ENCODE measurements at places on chromosomes 4 and X.

DNA sequence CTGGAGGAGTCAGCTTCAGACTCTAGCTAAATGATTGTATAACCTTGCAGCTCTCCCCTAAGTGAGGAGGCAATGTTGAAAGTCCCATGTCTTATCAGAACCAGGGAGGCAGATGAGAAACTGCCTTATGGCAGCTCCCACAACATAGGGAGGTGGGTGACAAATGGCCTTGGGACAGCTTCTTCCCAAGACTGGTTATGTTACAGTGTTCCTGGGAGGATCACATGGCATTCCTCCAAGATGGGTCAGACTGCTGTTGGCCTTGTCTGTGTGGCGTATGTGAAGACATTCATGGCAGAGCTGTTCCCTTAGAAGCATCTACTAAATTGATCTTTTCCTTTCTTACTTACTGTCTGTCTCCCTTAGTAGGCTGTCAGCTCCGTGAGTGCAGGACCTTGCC is 42.0 kb downstream of the HPRT1 start:
- DNase-seq: no peak

- DNase-seq: no peak
These were observed 149.3 kb upstream of the FABP2 start for GRCh38 chr4:119471259-119471658.

- DNase-seq: no peak
These were observed 52.4 kb downstream of the CBLL2 start for GRCh38 chrX:22325096-22325495.

DNA sequence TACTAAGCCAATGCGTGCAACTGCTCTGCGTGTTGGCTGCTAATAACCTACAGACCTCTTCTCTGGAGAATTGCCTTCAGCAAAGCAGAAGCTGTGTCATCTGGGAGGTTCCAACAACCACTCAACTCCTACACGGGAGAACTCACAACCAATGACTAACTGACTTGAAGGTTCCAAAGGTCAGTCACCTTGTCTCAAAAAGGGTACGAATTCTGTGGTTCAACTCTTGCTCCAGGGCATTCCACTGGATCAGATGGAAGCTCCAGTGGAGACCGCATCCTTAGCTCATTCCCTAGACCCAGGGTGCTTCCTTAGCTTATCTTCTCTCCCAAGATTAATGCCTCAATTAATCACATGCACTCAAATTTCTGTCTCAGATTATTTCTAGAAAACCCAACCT is 222.7 kb downstream of the CHIC2 start:
- no peak for DNase-seq

DNA sequence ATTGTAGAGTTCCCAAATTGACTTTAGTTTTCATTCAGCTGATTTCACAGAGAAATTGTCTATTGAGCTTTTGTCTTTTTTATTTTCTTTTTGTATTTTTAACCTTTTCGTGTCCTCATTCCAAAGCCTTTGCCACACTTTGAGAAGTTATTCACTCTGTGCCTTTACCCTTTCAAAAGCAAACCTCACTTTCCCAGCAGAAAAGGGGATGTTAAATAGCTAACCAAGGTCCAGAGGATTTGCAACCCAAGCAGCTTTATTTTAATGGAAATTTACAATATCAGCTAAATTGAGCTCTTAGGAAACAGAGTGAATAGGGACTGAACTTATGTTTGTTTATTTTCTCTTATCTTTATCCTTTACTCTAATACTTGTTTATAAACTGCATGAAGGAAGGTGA is 428.8 kb downstream of the PCDH7 start:
- no peak for DNase-seq

- DNase-seq: no peak
These were observed 754.3 kb upstream of the TENM3 start for GRCh38 chr4:181488926-181489325.

DNA sequence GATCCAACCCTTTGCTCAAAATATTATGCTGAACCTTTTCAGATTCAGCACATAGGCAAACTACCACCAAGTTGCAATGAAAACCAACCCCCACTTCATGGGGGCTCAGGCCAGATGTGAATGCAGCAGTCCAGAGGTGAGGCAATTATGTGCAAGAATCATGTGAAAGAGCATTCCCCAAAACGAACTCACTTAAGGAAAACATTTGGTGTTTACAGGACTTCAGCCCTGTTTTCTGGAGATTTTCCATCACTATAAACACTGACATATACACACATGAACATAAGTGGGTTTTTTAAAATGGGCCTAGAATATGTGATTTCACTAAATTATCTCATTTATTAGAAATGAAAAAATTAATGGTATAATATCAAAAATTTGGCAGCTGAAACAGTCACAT is 31.5 kb downstream of the BMP3 start:
- DNase-seq: no peak

GRCh38 chr4:54005475-54005874 is 58.9 kb downstream of the CHIC2 start:
- DNase-seq: no peak

GRCh38 chr4:143339497-143339896 is 2.8 kb downstream of the GAB1 start:
- DNase-seq: no peak

DNA sequence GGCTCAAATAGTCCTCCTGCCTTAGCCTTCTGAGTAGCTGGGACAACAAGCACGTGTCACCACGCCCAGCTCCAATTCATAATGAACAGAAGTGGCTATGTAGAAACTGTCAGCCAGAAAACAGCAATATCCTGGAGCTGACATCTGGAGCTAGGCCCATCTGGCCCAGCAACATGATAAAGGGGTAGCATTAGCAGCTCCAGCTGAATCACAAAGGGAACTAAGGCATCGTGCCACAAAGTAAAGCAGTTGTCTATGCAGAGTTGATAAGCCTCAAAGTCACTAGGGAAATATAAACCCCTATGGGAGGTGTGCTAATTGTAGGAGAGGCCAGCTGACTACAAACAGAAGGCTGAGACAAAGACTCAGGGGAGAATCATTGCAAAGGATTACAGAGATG is 270.5 kb upstream of the GPC4 start:
- no peak for DNase-seq

DNA sequence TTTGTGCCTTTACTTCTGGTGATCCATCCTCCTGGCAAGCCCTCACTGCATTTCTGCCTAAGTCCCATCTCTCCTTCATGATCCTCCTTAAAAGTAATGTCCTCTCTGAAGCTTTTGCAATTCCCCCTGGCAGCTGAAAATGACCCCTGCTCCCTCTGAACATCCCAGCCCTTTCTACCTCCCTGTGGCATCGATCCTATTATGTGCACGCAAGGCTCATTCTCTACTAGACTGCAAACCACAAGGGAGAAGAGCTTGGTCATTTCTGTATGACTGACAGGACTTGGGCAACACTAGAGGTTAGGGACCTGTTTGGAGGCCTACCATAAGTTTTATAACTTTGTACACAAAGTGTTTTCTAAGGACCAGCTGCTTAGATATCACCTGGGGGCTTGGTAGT is 50.8 kb upstream of the RAP2C start:
- DNase-seq: no peak

DNA sequence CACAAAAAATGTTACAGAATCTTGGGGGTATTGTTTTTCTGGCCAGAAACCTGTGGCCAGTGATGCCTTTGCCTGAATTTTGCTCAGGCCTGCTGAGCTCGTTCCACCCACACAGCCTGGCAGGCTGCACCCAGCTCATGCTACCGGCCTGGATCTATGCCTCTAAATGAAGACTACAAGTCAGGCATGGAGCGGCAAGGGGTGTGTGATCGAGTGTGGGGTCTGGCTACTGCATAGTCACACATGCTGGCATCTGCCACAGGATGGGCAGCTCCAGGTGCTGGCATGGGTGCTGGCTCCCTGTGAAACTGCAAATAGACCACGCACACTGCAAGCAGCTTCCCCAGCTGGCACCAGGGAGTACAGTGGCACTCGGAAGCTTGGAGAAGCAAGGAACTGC is 323.1 kb upstream of the POU3F4 start:
- no peak for DNase-seq

DNA sequence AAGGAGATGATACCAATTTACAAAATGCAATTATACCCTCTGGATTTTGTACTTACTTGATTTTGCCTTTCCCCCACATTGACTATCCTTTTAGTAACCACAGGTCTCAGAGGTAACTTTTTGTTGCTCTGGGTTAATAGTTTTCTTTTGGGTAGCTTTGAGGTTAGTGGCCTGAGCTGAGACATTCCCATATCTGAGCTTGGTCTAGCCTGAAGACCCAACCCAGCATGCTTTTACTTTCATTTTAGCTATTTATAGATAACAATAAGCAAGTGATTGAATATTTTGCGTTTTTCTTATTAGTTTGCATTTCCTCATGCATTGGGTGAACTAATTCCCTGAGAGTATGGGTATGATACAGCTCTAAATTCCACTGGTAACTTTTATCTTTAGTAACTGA is 11.8 kb downstream of the HTN1 start:
- DNase-seq: no peak

- DNase-seq: no peak
These were observed 587.5 kb upstream of the LCORL start for GRCh38 chr4:18608908-18609533.

DNA sequence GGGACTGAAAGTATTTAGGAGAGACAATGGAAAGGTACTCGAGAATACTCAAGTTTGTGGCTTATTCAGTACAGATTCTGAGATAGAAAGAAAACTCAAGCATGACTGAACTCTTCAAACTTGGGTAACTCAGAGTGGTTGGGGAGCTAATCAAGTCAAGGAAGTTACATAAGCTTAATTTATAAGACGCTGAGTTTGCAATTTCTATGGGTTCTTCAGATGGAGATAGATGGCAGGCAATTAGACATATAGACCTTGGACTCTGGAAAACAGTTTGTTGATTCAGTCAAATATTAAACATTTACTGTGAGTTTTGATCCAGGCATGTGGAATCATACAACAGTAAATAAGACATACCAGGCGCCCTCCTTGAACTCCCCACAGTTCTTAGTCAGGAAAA is 1749.9 kb upstream of the TENM3 start:
- DNase-seq: no peak

DNA sequence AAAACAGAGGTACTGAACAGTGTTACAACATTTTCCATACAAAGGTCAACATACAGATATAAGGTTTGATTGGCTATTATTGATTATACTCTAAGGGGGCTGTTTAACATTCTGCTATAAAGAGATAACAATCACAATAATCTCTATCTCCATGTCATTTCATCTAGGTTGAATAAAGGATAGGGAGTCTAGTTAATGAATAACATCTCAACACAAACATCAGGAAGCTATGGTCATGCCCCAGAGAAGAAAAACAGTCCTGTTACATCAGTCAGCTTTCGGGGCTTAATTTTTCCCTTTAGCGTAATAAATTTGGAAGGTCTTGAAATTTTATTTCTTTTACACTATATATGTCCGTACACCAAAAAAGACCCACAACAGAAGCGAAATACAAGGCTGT is 41.5 kb upstream of the DCAF8L2 start:
- DNase-seq: no peak

DNA sequence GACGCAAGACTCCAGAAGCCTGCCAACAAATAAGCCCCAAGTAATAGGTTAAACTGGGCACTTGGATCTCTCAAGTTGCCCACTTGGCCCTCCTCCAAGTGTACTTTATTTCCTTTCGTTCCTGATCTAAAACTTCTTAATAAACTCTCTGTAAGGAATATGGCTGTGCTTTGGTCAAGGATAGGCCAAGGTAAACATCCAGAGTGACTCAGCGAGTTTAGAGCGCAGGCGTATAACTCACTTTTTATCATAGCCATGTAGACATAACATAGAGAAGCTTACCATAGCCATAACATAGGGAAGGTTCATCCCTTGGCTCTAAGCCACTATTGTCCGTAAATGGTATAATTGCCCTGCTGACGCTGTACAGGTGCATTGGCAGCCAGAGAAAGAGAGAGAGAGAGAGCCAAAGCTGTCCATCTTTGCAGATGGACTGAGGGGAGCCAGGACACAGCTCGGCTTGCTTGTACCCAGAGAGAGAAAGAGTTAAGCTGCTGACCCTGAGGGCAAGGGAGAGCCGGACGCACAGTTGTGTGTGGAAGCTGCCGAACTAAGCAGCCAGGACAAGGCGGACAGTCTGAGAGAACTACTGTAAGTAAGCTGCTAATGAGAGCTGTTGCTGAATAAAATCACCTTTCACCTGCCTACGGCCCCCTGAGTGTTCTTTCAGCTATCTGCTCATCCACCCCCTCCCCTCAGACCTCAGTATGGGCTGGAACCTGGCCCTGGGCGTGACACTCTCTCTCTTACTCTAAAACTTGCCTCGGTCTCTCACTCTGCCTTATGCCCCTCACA is 1.8 kb downstream of the TLR1 start:
- no peak for DNase-seq

- DNase-seq: no peak
These were observed 83.0 kb upstream of the BEND4 start for GRCh38 chr4:42235304-42236021.

- no peak for DNase-seq
These were observed 79.7 kb upstream of the CXXC4 start for GRCh38 chr4:104574371-104574770.
